ENCODE measurements at places on chromosomes 6 and 20.

GRCh38 chr6:55469951-55470366 lies 109.0 kb downstream of the HMGCLL1 start:
- DNase-seq = no peak

DNA sequence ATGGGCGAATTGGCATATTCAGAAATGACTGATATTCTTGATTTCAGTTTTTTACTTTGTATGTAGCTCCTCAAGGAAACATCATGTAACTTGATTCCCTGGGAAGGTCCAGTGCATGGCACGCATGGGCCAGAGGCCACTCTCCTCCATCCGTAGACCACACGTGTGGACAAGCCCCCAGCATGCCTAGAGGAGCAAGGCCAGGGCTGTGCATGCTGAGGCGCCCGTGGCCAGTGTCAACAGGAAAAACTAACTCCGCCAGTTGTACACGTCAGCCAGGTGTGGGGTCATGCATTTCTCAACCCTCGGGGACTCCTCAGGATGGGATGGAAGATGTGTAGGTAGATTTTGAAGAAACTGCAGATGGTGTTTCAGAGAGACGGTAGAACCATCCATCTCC lies 37.8 kb upstream of the CD93 start:
- DNase-seq = no peak

DNA sequence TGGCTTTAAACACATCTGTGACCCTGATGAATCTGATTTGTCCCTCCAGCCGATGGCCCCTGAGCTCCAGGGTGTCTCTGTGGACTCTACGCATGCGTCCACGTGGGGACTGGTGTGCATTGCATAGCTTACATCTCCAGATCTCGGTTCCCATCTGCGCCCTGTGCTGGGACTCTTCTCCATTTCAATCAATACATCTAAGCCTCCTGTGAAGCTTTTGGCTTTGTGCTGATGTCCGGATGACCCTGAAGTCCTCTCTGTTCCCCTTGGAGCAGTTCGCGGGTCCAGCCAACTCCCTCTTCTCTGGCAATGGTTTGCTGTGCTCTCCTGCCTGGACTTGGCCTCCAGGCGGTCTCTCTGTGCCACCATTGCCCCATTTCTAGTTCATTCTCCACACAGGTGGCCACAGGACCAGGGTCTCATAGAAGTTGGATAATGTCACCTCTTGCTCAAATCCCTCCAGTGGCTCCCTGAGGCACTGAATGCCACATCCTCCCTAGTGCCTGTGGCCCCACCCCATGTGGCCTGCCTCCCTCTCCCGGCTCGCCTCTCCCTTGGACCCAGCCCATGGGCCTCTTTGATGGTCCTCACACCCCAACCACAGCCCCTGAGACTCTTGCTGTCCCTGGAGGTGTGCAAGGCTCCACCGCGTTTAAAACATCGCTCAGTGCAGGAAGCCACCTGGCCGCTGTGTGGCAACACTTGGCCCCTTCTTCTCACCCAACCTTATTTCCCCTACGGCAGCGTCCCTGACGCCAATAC lies 155.4 kb downstream of the SYCP2 start:
- no peak for DNase-seq

- DNase-seq = no peak
Measured at GRCh38 chr6:15063253-15063853, 182.5 kb upstream of the JARID2 start.

GRCh38 chr20:21719592-21720214 lies 14.2 kb downstream of the PAX1 start:
- peak; percentile 59 for DNase-seq

DNA sequence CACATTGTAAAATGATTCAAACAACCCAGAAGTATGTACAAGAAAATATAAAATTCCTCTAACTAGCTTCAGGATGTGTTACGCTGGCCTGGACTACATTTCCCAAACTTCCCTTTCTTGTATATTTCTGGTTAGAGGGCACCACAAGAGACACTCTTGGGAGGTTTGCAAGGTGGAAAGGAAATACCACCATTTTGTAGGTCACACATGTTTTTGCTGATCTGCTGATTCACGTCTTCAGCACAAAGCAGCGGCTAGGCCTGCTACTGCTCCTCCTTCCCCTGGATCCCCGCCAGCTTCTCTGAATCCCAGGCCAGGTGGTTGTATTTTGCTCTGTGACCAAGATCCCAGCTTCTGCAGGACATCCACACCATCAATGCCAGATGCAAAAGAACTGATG lies 104.2 kb downstream of the AGPAT4 start:
- no peak for DNase-seq

- no peak for DNase-seq
Measured at GRCh38 chr6:157562997-157563396, 182.0 kb downstream of the ZDHHC14 start.

DNA sequence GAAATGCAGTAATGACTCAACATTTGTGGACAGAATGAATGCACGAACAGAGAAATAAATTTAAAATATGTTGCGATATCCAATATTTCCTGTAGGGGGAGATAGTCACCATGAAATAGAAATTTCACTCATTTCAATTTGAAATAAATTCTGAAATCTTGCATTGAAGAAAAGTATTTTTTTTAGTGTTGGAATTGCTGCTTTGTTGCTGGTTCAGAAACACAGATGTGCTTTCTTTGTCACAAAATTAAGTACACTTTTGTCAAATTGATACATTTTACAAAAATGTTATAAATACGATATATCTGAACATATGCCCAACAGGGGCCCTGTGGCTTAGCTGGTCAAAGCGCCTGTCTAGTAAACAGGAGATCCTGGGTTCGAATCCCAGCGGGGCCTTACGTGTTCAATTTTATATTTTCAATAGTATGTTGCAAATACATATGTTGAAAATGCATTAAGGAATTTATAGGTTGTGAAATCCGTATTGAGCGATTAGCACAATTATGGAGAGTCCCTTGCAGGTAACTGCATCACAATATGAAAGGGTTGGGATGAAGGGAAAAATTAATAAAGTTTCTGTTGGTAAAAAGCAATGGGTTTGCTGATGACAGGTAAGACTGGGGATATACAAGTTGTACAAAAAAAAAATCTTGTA lies 85.4 kb upstream of the PRSS16 start:
- DNase-seq = peak; percentile 77

DNA sequence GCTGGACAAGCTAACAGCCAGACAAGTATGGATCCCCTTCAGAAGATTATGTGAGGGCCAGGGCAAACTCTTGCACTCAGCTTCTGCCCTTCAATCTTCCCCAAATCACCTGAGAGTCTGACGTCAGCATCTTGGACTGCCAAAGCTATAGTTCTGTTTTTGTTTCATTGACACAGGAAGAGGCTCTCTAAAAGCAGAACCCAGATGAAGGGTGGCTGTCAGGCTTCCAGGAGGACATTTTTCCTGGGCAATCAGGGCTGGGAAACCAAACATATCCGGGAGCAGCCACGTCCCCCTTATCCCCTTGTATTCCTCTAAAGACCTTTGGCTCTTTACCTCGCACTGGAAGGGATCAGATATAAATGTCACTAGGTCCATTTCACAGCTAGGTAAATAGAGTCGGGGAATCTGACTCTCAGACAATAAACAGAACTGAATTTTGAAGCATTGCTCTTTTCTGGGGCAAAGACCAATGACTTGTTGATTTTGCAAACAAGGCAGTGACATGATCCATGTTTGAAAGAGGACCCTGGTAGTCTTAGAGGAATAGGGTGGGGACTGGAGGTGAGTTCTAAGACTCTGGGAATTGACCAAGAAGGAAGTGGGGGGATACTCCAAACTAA lies 13.3 kb downstream of the MAFB start:
- no peak for DNase-seq

DNA sequence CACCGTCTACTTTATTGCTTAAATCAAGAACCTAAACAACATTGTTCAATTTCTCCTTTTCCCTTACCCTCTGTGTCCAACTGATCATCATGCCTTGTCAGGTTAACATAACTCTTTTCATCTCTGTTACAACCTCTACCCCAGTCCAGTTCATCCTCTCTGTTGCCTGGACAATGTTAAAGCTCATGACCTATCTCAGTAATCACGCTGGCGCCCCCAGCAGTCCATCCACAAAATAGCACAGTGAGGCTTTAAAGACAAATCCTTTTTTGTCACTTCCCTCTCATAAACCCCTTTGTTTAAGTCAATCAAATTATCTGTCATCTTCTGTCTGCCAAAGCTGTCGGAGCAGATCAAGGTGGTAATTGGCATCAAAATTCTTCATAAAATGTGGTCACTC lies 140.1 kb downstream of the QKI start:
- DNase-seq = peak; percentile 45

- no peak for DNase-seq
Measured at GRCh38 chr6:119066517-119066916, 11.9 kb downstream of the FAM184A start.

GRCh38 chr6:112040956-112041355 lies 12.9 kb upstream of the CCN6 start:
- no peak for DNase-seq

GRCh38 chr6:46338131-46338530 lies 153.1 kb downstream of the RCAN2 start:
- DNase-seq = no peak

DNA sequence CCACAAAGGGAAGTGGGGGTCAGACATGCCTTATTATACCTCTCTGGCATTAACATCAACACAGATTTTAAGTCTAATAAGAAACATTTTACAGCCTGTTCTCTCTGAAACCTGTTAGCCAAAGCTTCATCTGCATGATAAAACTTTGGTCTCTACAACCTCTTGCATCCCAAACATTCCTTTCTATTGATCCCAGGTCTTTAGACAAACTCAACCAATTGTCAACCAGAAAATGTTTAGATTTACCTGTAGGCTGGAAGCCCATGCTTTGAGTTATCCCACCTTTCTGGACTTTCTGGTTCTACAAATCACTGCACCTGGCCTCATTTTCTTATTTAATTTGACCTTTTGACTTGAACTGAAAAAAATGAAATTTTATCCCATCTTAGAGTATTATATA lies 20.8 kb downstream of the MCM8 start:
- no peak for DNase-seq

DNA sequence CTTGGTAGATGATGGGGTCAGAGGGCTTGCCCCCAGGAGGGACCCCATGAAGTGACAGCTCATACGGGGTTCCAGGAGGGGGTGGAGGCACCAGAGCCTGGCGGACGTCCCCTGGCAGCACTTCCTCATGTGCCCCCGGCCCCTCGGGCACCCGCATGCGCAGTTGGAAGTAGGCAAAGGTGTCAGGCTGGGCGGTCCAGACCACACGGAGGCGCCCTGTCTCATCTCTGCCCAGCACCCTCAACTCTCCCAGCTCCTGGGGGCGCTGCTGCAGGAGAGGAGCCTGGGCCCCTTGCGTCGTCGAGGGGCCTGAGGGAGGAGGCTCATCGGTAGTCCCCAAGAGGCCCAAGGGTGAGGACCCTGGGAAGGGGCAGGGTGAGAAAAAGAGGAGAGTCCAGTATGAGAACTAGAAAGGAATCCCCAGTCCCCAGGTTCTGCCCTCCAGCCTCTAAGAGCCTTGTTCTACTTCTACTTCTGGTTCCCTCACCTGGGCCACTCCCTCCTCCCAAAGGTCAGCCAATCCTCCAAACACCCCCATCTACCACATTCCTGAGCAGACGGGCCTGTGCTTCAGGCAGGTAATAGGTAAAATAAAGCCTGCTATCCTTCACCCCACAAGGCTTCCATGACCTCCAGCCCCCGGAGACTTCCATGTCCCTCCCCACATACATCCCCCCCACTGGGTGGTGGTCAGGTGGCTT lies 23.2 kb downstream of the TNXB start:
- DNase-seq = no peak

DNA sequence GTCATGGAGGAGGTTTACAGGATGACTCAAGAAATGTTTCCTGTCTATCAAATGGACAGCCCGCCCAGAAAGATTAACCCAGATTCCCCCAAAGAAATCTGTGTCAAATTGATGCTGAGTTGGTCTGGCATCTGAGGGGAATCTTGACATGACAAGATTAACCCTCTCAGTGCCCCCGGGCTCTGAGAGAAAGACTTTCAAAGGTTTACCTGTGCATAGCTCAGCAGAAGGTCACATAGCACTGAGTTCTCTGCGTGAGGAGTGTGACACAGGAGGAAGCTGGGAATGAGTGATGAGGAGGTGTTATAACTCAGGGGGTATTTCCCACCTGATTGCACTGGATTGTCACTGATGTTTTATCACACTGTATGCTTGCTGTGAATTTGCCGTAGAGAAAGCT lies 601.2 kb downstream of the DHX35 start:
- peak; percentile 51 for DNase-seq

DNA sequence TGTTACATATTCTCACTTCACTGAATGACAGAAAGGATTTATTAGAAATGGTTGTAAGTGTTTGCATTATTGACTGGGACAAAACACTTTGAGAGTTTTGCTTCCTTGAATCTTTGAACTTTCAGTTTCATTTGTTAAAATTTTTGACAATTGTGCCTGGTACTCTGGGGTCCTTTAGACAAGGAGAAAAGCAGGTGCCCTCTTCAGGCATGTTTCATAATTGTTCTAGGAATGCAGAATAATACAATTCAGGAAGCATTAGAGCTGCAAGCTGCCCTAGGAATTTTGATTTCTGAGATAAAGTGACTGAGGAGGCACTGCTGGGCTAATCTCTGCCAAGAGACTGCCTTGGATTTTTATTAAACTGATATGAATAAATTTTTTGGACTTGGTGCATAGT lies 49.7 kb downstream of the TOP1 start:
- peak; percentile 15 for DNase-seq

- no peak for DNase-seq
Measured at GRCh38 chr6:133779916-133780695, 108.8 kb upstream of the TCF21 start.

DNA sequence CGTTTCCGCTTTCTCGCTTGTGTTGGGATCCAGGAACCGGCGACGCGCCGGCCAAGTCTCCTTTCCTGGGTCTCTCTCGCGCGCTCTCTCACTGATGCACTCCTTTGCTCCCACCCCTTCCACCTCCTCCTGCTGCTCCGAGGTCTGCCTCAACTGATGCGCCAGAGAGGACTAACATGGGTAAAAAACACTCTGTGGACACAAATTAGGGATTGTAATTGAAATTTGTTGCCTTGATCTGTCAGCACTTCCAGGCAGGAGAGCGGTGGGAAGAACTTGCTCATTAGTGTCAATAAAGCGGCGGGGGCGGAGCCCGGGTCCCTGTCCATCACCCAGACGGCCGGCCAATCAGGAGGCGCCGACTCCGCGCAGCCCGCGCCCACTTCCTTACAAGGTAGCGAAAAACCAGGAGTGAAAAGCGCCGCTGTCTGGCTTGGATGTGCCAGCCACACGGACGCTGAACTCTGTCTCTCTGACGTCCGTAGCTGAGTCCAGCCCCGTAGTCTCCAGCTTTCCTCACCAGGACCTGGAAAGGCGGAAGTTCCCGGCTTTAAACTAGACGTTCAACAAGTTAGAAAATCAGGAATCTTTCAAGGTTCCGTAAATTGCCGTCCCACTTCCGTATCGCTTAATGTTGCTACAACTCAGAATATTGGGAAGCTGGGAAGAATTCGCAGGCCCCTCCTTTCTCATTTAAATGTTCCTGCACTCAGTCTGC lies at the start of gene TBX18:
TBX18 (minus strand) TSS at position 267 of the 718 bp plus-strand sequence. CDS start 417 bp downstream, outside the sequence.
- peak; percentile 45 for DNase-seq

- DNase-seq = no peak
Measured at GRCh38 chr6:44034931-44035345, 92.3 kb downstream of the MRPL14 start.

GRCh38 chr6:34586327-34587040 lies 30.4 kb upstream of the SPDEF start:
- no peak for DNase-seq

- no peak for DNase-seq
Measured at GRCh38 chr20:57977569-57977968, 250.9 kb downstream of the ANKRD60 start.

- no peak for DNase-seq
Measured at GRCh38 chr6:79993012-79993910, 11.2 kb upstream of the TTK start.

GRCh38 chr6:167977717-167978467 lies 19.6 kb upstream of the KIF25 start:
- DNase-seq = no peak

- DNase-seq = no peak
Measured at GRCh38 chr6:81766482-81767069, 14.1 kb upstream of the TENT5A start.

All from activated CD4-positive, alpha-beta T cell treated with anti-CD3 and anti-CD28 coated beads, Interleukin-2, Interleukin-6, amounts not matched to agents 100 ng/mL and 50 ng/mL, durations not matched to agents 16 hours and 8 hours (primary cell).